ENCODE measurements at places on chromosomes 12 and 14.

- DNase-seq, result peak; percentile 32
Observed at GRCh38 chr14:34098045-34098984, 147.4 kb upstream of the EGLN3 start.

DNA sequence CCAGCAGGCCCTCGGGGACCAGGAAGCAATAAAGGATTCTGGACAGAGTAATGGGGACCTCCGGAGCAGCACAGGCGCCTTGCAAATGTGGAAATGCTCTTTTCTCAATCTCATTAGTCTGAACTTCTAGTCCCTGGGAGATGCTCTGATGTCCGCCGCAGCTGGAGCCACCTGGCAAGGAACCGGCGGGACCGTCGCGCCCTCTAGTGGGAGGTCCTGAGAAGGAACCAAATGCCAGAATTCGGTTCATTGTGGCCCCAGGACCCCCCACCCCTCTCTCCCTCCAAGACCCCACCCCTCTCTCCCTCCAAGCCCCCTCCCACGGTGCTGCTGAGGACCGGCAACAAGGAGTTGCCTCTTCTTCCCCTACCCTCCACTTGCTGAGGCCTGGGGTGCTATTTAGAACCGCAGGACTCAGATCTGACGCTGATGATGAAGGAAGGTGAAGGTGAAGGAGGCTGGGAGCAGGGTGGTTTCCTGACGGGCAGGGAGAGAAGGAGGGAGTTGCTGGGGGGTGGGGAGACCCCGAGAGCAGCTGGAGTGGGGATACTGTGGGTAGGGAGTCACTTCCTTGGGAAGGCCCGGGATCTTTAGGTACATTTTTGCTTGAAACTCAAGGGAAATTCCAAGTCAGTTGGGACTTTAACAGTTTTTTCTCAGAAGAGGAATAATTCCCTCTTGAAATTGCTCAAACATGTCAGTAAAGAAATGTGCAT lies 42.5 kb downstream of the SMIM41 start:
- peak; percentile 53 for DNase-seq

DNA sequence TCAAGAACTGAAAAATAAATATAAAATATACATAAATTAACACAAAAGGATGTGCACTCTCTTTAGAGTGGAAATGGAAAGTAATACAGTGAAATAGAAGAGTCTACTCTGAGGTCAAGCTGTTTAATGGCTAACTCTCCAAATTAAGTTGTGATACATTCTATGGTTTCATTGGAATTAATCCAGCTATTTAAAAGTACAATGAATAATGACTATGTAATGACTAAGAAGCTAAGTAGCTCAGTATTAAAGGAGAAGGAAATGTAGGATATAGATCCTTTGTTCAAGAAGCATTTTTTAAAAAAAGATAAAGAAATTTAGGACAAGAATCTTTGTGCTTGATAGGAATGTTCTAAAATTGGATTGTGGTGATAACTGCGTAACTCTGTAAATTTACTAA lies 85.3 kb downstream of the LRP6 start:
- peak; percentile 44 for DNase-seq

DNA sequence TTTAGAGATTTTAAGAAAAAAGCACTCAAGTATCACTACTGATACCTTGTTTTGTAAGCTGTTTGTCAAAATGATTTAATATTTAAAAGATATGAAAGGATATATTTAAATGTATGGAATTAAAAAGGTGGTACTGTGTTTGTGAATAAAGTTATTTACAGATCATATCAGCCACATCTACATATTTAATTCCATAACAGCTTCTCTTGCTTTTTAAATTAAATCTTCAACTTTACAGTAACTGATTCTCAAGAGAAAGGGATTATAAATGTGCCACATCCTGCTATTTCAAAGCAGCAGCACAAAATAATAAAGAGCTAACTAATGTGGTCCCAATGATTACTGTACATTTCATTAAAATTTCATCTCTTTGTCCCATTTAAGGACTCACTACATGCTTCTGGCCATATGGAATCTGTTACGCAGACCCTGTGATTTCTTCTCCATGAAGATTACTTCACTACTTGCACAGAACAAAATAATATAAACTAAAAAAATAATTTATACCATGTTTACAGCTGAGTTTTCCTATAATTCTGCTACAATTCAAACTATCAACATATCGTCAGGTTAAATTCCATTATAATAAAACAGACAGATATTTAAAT lies 117.8 kb downstream of the MED13L start:
- no peak for DNase-seq

- peak; percentile 52 for DNase-seq
Observed at GRCh38 chr14:93984070-93984469, 7.7 kb upstream of the ASB2 start.

DNA sequence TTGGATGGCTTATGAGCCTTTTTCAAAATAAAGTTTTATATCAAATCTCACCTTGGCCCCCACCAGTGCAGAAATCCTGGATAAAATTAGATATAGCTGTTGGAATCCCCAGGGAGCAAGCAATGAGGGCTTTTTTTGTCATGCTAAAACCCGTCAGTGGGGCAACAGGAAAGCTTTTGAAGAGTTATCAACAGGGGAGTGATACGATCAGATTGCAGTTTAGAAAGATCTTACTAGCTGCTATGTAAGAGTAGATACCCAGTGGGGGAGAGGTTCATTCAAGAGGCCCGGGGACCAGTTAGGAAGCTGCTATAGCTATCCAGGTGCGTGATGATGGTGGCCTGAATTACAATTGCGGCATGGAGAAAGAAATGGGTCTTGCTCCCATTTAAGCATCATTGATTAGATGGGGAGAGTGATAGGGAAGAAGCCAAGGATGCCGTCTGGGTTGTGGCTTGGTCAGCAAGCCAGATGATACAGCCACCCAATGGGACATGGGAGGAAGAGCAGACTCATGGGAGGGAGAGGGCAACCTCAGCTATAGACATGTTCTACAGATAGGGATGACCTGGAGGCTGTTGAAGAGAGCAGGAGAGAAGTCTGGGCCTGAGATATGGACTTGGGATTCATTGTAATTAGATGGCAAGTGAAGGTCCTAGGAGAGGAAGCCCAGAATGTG lies 272.4 kb downstream of the DPF3 start:
- no peak for DNase-seq

DNA sequence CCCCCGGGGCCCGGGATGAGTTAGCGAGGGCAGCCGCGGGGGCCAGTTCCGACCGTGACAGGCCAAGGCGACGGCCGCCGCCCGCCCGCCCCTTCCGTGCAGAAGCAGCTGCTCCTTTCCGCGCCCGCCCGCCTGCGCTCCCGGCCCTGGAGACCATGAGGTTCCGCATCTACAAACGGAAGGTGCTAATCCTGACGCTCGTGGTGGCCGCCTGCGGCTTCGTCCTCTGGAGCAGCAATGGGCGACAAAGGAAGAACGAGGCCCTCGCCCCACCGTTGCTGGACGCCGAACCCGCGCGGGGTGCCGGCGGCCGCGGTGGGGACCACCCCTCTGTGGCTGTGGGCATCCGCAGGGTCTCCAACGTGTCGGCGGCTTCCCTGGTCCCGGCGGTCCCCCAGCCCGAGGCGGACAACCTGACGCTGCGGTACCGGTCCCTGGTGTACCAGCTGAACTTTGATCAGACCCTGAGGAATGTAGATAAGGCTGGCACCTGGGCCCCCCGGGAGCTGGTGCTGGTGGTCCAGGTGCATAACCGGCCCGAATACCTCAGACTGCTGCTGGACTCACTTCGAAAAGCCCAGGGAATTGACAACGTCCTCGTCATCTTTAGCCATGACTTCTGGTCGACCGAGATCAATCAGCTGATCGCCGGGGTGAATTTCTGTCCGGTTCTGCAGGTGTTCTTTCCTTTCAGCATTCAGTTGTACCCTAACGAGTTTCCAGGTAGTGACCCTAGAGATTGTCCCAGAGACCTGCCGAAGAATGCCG lies 699 bp downstream of the MGAT2 start:
- DNase-seq, result peak; percentile 52

DNA sequence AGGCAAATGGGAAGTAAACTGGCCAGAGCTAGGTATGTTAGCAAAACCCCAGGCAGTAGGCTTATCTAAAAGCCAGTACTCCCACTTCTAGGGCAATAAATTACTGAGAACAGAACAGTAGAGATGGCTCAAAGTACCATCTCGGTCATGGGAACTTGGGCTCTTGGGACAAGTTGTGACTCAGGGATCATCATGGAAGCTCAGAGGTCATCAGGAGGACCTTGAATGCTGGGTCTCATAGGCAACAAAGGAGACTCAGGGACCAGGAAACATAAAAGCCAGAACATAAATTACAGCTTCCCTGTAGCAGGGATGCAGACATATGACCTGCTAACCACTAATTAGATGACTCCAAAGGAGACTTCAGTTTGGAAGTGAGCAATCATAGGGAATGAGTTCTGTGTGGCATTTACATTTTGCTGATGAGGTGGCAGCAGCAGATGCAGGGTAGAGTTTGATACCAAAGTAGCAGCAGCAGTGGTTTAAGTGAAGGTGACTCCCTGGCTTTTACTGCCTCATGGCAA lies 97.6 kb upstream of the SCAF11 start:
- no peak for DNase-seq

- no peak for DNase-seq
Observed at GRCh38 chr12:95208678-95209077, 8.6 kb downstream of the FGD6 start.

GRCh38 chr14:75280291-75280830 lies 1.7 kb downstream of the FOS start:
- no peak for DNase-seq

DNA sequence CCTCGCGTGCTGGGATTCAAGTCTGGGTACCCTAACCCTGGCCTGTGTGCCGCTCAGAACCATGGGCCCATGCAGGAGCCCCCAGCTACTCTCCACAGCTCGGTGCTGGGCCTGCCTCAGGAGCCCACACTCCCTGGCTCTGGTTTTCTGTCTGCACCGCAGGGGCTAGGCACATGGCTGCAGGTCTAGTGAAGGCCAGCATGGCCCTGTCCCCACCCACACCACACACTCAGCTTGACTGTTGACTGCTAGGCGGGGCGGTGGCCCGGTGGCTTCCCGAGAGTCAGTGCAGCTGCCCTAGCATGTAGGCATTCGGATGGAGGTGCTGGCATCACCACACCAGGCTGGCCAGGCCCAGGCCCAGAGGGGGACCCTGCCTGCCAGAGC lies 7.9 kb downstream of the INF2 start:
- no peak for DNase-seq

- peak; percentile 30 for DNase-seq
Observed at GRCh38 chr12:62248873-62249272, 11.3 kb upstream of the USP15 start.

- DNase-seq, result no peak
Observed at GRCh38 chr12:10021342-10021741, 9.1 kb upstream of the CLEC9A start.

GRCh38 chr12:2536724-2537123 lies 258.0 kb upstream of the FKBP4 start:
- DNase-seq, result no peak

GRCh38 chr12:117031843-117032592 lies 67.2 kb downstream of the TESC start:
- no peak for DNase-seq

DNA sequence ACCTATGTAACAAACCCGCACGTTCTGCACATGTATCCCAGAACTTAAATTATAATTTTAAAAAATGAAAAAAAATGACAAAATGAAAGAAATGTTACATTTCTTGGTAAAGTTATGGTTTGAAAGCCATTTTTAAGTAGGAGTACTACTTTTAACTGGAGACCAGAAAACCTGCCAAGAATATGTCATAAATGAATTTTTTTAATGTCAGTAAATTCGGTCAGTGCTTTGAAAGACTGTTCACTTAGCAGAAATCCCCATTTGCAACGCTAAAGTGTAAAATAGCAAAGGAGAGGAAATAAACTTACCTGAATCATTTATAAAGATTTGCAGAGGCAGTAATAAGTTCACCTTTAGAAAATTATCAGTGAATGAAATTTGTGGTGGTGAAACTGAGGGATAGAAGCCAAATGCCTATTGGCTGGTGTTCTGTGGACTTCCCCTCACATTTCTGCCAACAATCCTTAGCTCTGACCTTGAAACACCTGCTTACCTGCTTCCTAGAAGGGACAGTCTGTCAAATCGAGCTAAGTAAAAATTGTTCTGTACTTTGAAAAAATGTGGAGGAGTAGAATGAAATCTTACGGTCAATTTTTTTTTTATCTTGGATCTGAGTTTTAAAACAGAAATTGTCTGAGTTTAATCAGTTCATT lies 714.2 kb downstream of the SLC6A15 start:
- DNase-seq, result no peak

- DNase-seq, result no peak
Observed at GRCh38 chr12:107778383-107779025, 4.0 kb downstream of the ASCL4 start.

DNA sequence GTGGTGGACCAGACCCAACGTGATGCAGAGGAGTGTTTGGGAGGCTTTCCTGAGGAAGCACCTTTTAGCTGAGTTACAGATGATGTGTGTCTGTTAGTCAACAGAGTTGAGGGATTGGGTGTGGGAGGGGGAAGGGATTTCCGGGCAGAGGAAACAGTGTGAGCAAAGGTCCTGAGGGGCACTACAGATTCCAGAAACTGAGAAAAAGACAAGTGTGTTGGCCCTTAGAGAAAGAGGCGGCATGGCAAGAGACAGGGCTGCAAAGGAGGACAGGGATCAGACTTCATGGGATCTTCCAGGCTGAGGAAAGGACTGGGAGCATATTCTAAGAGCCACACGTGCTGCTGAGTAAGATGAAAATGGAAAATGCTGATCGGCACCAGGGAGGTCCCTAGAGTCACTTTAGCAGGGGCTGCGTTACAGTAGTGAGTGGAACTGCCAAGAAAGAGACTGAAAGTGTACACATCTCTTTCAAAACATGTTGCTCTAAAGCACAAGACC lies 9.4 kb upstream of the RPS6KL1 start:
- DNase-seq, result no peak

DNA sequence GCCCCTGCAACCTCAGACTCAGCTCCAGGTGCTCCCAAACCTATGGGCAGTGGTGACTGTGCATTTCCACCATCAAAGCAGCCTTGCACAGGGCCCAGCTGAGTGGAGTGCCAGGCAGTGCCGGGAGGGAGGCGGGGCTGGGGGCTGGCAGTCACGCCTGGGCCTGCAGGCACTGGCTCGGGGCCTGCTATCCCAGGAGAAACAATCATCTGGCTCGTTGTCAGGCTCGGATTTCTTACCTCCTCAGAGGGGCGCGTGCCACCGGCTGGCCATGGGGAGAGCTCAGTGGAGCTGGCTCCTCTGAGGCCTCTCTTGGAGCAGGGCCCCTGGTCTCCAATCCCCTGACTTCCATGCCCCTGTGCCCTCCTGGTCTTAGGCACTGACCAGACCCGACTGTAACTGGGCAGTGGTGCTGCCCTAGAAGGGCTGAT lies 20.2 kb upstream of the PPP1R13B start:
- DNase-seq, result no peak

DNA sequence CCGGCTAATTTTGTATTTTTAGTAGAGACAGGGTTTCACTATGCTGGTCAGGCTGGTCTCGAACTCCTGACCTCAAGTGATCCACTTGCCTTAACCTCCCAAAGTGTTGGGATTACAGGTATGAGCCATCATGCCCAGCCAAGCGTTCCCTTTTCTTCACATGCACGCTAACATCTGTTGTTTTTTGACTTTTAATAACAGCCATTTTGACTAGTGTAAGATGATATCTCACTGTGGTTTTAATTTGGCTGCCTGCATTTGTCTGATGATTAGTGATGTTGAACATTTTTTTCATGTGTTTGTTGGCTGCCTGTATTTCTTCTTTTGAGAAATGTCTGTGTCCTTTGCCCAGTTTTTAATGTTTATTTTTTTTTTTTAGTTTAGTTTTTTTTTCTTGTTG lies 10.2 kb upstream of the YARS2 start:
- no peak for DNase-seq

Measured in EL (cell line).